ENCODE measurements at places on chromosomes 4 and X. TPM values are rescaled to one million over a fixed set of nuclear protein-coding genes. Genes with fewer than 3 reads are reported as not detected.

The SPANXA1 gene
- total RNA-seq = not detected

The CITED1 gene
- not detected for total RNA-seq

The SLC10A3 gene
- total RNA-seq = 56.9 TPM

The PAGE2B gene
- not detected for total RNA-seq

The CHIC2 gene
- 168 TPM for total RNA-seq

The HSD17B13 gene
- not detected for total RNA-seq

The NUDT9 gene
- 7.5 TPM for total RNA-seq

The EMCN gene
- total RNA-seq = not detected

The RUFY3 gene
- total RNA-seq = 28.7 TPM

The UGDH gene
- 79.7 TPM for total RNA-seq

The IL21 gene
- total RNA-seq = not detected

The AR gene
- not detected for total RNA-seq

The GC gene
- total RNA-seq = not detected

The TMPRSS11F gene
- 0.76 TPM for total RNA-seq

The TBC1D8B gene
- total RNA-seq = 8.8 TPM

The SHROOM2 gene
- 28.8 TPM for total RNA-seq

The AFF2 gene
- total RNA-seq = under 0.01 TPM

The SOD3 gene
- 2.4 TPM for total RNA-seq

The TCEAL4 gene
- 63.4 TPM for total RNA-seq

The COL25A1 gene
- total RNA-seq = not detected

The GK2 gene
- not detected for total RNA-seq

The PPP1R3F gene
- total RNA-seq = 12.6 TPM

The EFHC2 gene
- total RNA-seq = not detected

The PLK4 gene
- 6.3 TPM for total RNA-seq

The MAGEB1 gene
- total RNA-seq = not detected

The PPP2R2C gene
- 0.65 TPM for total RNA-seq

The TMSB4X gene
- total RNA-seq = 5,847 TPM

The SLC6A14 gene
- total RNA-seq = not detected

The VCX3B gene
- not detected for total RNA-seq

Measured in placental epithelial cell (primary cell).